ENCODE measurements at places on chromosomes 7 and 10.

- no peak for DNase-seq
Measured at GRCh38 chr10:123912871-123913270, 21.3 kb upstream of the CPXM2 start.

- DNase-seq = no peak
Measured at GRCh38 chr7:80463272-80463920, 48.5 kb downstream of the GNAT3 start.

- DNase-seq = no peak
Measured at GRCh38 chr10:124590216-124591122, 128.8 kb downstream of the LHPP start.

- no peak for DNase-seq
Measured at GRCh38 chr7:2460188-2460587, 16.0 kb downstream of the GRIFIN start.

DNA sequence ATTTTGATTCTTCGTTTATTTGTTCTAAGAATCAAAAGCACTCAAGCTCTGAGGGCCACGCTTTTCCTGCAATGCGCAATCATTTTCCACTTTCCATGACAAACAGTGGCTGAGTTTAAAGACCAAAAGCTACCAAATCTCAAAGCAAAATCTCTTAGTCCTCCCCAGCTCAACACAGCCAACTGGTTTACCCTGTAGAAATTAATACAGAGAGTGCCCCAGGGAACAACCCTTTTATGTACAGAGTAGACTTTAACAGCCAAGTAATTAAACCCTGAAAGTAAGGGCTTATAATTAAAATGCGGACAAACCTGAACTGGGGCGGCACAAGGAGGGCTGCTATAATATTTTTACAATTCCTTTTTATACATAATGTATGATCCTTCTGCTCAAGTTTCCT, 53.2 kb downstream of the FAM53B start:
- no peak for DNase-seq

- no peak for DNase-seq
Measured at GRCh38 chr10:49115796-49116508, 630 bp upstream of the VSTM4 start.

DNA sequence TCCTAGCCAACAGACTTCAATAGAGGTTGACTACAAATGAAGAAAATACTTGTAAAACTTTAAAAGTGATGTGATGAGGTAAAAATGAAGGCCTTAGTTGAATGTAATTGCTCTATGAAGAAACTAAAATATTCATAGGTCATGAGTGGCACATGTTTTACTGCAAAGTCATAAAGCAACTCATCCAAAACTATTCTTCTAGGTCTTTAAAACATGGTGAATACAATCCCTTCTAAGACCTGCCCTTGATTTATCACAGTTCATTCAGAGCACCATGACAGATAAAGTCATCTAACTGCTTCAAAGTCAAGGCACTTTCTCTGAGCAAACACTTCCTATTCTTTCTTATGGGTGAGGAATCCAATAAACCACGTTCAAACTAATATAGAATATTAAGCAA, 713.5 kb downstream of the SORCS1 start:
- DNase-seq = no peak

DNA sequence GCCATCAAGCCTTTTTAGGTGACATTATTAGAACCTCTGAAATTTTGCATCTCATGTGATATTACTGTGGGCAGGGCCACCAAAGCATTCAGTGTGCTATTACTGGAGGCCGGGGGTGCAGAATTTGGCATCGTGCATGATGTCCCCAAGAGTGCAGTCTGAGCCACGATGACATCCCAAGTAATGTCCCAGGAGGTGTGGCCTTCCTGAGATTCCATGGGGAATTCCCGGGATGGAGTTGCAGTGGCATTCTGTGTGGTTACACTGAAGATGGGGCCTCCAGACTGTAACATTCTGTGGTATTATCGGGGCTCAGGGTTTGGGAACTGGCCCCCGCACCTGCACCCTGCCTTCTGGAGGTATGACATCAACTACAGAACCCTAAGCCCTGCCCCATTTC, 9.1 kb downstream of the LDB3 start:
- DNase-seq = no peak

- no peak for DNase-seq
Measured at GRCh38 chr10:104639590-104640338, 1.3 kb upstream of the SORCS3 start.

All from stimulated activated CD4-positive, alpha-beta T cell treated with anti-CD3 and anti-CD28 coated beads, Interleukin-1b, Interleukin-23, amount 100 ng/mL, for 1 hour (primary cell).